ENCODE measurements at places on chromosomes 2 and 18.

- DNase-seq, result no peak
Observed at GRCh38 chr2:26957534-26957933, 12.9 kb upstream of the MAPRE3 start.

DNA sequence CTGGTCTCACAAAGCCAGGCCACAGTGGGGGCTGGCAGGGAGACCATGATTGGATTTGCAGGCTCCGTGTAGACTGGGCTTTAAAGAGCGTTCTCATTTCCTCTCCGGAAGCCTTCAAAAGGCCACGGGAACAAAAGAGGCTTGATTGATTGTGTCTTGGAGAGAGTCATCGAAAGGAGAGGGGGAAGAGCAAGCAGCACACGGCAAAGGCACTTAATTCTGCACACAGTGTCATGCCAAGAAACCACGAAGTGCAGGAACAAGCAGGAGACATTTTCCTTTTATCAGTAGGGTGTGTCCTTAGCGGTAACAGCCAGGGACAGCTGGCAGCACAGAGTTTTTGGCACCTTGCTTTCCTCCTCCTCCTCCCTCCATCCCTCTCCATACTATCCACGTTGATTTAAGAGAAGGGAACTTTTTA, 47.7 kb downstream of the GLI2 start:
- no peak for DNase-seq

GRCh38 chr2:84493514-84493913, 22.8 kb upstream of the DNAH6 start:
- DNase-seq, result no peak

GRCh38 chr18:7890075-7890474, 323.0 kb downstream of the PTPRM start:
- DNase-seq, result no peak

DNA sequence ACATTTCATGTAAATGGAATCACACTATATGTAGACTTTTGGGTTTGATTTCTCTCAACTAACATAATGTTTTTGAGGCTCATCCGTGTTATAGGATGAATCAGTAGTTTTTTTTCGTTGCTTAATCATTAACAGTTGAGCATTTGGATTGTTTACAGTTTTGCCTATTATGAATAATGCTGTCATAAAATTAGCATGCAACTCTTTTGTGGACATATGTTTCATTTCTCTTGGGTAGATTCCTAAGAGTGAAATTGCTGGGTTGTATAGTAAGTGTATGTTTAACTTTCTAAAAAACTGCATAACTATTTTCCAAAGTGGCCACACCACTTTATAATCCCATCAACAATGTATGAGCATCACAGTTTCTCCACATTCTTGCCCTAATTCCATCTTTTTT, 7.7 kb upstream of the RHBDD1 start:
- DNase-seq, result no peak

DNA sequence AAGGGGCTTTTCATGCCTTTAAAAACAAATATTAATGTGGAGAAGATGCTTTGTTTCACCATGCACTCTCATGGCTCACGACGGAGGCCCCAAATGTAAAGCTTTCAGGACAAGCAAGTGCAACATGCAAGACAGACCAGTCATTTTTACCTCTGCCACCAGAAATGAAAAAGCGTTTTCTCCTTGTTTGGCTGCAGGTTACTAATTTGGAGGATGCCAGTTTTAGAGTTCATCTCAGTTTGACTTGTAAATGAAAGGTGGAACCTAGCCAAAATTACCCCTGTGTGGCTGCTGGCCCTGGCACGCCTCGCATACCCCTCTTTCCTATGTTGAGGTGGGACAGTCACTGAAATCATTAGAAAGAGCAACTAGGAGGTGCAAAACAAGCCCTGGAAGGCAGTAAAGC, 138.6 kb downstream of the BCL2 start:
- DNase-seq, result no peak

DNA sequence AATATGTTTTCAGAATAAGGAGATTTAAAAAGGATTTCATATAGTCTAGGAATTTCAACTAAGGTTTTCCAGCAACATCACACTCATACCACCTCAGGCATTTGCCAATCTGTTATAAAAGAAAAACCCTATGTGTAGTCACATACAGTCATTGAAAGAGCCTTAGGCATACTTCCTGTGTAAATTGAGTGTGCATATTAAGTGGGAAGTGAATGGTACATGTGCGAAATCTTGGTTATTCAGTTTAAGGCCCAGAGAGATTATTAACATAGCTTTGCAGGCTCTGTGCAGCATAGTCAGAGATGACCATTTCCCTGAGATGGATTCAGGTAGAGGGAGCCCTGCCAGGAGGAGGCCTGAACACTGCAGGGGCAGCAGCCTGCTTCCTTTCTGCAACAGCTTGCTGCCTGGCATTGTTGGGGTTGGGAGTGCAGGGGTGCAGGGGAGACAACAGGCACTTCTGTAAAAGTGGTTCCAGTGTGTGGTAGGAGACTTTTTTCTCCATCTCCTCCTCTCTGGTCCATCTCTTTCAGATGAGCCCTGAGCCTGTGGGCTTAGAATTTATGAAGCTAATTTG, 100.1 kb upstream of the OSR1 start:
- DNase-seq, result no peak

DNA sequence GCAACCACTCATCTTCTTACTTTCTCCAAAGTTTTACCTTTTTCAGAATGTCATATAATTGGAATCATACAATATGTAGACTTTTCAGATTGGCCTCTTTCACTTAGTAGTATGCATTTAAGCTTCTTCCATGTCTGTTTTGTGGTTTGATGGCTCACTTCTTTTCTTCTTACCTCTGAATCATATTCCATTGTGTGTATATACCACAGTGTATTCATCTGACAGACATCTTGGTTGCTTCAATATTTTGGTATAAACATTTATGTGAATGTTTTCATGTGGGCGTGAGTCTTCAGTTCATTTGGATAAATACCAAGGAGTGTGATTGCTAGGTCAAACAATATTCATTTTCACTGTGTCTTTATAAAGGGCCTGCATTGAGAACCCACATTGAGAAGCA, 136.1 kb upstream of the NOSTRIN start:
- no peak for DNase-seq

- no peak for DNase-seq
Observed at GRCh38 chr18:37334631-37335408, 230.8 kb downstream of the CELF4 start.

- DNase-seq, result no peak
Observed at GRCh38 chr18:5196253-5197031, 615 bp downstream of the AKAIN1 start.

DNA sequence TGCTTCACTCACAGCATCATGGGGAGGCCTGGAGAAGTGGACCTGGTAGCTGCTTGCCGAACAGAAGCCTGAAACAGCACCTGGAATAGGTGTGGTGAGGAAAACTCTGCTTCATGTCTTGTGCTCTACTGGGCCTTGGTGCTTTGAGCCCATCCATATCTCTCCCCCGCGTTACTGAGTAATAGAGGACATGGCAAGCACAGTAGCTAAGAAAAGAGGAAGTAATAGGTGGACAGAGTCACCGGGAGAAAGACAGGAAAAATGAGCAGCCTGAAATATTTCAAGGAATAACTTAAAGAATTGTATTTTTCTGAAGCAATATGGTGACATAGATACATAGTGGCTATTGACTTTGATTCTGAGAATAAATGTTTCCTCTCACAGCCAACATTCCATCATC, 14.0 kb upstream of the HNMT start:
- no peak for DNase-seq

DNA sequence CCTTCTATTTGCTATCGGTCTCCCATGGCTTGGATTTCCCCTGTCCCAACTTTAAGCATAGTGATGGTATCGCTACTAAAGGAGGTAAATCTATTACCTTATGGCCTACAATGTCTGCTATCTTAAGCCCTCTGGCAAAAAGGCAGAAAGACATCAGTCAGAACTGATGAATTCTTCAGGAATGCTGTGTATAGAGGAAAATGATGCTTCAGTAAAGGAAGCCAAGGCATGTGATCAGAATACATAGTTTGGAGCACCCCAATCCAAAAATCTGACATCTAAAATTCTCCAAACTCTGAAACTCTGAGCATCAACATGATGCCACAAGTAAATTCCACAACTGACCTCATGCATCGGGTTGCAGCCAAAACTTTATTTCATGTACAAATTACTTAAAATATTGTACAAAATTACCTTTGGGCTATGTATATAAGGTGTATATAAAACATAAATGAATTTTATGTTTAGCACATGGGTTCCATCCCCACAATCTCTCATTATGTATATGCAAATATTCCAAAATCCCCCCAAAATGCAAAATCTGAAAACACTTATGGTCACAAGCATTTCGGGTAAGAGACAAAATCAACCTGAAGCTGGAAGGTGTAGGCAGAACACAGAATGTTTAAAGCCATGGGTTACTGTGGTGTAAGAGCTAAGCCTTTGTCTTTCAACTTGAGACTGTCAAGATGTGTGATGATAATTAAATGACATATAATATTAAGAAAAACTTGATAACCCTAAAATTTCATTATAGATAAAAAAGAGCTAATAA, 66.2 kb downstream of the CUL3 start:
- DNase-seq, result no peak

DNA sequence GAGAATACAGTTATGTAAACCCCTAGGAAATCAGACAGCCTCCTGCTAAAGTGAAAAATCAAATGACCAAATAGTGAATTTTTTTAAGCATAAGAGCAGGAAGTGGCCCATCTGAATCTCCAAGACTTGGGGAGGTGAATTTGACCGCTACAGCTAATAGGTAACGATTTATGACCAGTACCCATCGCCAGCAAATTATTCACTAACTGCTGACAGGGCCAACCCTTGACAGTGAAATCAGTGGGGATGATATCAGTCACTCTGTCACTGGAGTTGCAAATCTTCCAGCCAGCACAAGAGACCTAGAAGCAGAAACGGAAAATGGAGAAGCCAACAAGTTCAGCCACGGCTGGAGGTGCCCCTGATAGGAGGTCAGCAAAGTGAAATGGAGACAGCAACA, 164.3 kb upstream of the PIK3C3 start:
- no peak for DNase-seq

DNA sequence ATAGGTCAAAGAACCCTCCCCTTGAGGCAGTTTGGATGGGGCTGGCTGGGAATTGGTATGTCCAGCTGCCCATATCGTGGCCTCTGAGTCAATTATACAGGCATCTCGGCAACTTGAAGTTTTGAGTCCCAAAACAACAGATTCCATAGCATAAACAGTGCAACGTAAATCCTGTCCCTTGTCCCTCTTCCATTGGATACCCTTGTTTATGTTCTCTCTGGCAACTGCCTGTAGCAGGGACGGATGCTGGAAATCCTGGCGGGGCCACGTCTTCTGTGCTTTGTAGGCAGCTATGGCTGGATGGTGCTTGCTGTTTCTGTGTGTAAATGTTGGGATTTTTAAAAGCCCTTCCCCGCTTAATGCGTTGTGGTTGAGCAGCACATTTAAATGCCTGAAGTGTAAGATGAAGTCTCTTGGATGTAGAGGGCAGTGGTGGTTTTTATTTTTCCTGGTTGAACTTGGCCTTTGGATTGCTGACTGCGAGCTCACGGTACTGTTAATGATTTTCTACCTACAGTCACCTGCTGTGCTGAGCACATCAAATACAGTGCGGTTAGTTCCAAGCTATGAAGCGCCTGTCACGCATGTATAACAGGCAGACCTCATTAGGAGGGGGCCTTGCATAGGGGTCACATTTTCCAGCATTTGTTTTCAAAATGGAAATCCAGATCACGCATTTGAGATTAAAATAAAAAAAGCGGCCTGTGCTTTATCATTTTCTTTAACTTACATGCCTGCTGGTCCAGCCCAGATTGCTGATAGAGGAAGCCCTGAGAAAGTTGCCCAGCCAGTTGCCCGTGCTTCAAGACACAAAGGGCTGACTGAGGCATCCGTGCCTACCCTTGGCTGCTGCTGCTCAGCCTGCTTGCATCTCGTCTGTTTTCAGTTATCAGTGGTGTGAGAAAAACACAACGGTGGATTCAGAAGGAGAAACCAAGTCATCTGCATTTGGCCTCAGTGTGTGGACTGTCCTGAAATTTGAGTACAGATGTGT, 84.7 kb downstream of the NEDD4L start:
- DNase-seq, result no peak

DNA sequence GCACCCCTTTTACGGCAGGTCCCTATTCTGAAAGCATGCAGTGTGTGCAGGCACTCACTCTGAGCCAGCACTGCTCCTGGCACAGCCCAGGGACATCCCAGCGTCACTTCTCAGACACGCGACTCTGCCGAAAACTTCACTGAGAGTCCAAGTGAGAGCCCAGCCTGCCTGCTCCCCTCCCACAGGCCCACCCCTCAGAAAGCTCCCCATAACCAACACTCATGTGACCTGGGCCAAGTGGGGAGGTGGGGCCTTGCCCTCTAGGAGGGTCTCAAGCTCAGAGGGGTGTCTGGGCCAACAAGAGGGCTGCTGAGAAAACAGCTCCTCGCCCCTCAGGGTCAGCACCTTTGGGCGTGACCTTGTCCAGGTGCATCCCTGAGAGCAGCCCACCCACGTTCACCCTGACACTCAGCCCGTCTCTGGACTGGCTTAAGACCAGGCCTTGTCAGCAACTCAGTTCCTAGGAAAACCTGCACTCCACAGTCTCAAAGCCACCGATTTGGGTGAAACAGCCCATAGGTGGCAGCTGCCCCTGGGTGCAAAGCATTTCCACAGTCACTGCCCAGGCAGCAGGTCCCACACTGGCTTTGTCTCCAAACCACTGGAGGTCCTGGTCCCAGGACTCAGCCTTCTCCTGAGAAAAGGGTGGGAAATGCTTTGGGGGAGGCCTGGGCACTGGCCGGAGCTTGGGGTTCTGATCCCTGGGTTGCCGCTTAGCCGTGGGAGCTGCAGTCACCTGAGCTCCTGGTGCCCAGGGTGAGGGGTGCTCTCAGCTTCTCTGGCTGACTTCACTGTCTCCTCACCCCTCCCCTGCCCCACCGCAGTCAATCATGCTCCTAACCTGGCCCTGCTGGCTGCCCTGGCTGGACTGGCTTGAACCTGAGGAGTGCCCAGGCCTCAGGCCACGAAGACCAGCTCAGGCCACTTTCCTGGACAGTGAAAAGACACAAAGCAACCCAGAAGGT, 209.6 kb downstream of the HDAC4 start:
- no peak for DNase-seq

DNA sequence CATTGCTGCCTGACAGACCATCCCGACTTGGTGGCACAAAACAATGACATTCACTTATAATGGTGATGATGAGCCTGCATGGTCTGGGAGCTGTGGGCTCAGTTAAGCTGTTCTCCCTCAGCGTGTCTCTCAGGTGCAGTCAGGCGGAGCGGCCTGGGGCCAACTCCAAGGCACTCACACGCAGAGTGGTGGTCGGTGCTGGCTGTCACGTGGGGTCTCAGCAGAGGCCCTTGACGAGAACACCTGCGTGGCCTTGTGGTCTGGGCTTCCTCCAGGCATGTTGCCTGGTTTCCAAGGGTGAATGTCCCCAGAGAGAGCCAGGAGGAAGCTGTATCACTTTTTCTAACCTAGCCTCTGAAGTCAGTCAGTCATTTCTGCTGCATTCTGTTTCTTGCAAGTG, 29.8 kb downstream of the ARMC9 start:
- DNase-seq, result no peak

- no peak for DNase-seq
Observed at GRCh38 chr2:232581725-232582124, 31.2 kb downstream of the EIF4E2 start.

Data from stimulated activated CD4-positive, alpha-beta T cell treated with anti-CD3 and anti-CD28 coated beads, Interleukin-2, amount 100 ng/mL, for 4 hours (primary cell).